ENCODE measurements at places on chromosomes 3 and 15.

GRCh38 chr3:69085833-69086722, 1.3 kb downstream of the ARL6IP5 start:
- DNase-seq = peak; percentile 54

DNA sequence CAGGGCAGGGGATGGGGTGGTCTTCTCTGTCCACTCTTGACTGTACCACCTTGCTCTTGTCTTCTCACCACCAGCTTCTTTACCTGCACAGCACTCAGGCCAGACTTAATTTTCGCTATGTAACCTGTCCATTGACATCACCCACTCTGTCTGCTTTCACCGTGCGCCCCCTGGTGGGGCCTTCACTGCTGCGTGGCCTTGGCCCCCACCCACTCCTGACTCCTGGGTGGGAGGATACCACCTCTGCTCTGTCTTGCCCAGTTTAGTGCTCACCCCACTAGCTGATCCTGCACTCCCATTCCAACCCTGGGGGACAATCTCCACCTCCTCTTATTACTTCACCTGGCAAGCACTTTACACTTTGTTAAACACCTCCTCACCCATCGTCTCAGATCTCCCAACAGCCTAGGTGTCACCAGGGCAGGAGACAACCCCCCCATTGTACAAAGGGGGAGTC, 17.7 kb downstream of the PTH1R start:
- DNase-seq = peak; percentile 52

DNA sequence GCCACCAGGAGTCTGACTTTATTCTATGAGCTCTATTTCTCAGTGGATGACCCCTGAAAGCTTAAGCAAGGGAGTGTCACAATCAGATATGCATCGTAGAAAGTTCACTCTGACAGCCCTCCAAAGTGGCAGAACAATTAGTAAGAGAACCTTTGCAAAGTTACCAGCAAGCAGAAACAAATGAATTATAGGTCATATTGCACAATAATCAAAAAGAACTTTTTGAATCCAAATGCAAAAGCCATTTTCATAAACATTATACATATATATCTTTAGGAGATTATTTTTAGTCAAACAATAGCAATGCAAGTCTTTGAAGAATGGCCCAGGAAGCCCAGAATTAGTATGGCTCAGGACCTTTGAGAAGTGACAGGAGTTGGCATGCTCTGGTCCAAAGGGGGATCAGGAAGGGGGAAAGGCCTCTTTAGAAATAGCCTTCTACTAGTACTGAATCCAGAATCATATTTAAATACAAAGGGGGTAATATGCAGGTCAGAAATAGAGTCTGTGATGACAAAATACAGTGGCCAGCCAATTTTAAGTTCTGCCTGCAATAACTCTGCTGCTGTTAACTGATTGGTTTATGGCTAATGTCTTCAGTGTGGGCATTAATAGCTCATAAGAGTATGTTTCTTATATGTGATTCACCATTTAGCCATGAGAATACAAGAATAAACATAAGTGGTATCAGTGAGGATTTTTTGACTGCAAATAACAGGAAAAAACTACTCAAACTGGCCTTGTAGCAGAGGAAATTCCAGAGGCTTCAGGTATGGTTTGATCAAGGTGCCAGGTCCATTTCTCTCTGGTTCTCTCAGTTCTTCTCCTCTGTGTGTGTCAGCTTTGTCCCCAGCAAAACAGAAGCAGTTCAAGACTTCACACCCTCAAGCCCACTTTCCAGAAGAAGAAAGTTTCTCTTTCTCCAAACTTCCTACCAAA, 17.0 kb upstream of the ITGB5 start:
- DNase-seq = no peak

DNA sequence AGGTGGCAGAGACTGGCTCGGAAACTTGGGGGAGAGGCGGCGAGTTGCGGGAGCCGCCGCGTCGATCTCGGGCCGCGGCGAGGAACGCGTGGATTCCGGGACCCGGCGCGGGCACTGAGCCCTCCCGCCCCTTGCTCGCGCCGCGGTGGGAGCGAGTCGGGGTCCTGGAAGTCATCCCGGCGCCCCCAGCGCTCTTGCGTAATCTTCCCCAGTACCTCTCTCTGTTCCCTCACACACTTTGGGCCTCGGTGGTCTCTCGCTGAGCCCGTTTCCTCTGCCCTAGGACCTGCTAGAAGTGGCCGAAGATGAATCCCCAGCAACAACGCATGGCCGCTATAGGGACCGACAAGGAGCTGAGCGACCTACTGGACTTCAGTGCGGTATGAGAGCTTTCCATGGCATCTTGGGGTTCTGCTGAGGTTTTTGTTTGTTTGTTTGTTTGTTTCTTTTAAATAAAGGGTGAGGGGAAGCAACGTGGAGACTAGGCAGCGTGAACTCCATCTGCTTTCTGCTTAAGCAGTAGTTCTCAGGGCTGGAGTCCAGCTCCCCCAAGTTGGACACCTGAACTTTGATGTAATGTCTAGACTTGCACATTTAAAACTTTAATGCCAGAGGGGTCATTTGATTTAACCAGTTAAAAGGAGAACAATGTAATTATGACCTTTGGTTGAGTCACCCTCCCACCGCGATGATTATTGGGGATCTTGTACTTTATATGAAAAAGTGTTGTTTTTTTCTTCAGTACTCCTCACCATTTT, 1.3 kb downstream of the TCF12 start:
- no peak for DNase-seq

All from activated CD8-positive, alpha-beta memory T cell treated with anti-CD3 and anti-CD28 coated beads for 4 hours (primary cell).